ENCODE measurements at places on chromosomes 5 and 9. TPM values are rescaled to one million over a fixed set of nuclear protein-coding genes. Genes with fewer than 3 reads are reported as not detected.

GRCh38 chr5:143057580-143057999, 287.4 kb downstream of the ARHGAP26 start:
- no peak for DNase-seq

DNA sequence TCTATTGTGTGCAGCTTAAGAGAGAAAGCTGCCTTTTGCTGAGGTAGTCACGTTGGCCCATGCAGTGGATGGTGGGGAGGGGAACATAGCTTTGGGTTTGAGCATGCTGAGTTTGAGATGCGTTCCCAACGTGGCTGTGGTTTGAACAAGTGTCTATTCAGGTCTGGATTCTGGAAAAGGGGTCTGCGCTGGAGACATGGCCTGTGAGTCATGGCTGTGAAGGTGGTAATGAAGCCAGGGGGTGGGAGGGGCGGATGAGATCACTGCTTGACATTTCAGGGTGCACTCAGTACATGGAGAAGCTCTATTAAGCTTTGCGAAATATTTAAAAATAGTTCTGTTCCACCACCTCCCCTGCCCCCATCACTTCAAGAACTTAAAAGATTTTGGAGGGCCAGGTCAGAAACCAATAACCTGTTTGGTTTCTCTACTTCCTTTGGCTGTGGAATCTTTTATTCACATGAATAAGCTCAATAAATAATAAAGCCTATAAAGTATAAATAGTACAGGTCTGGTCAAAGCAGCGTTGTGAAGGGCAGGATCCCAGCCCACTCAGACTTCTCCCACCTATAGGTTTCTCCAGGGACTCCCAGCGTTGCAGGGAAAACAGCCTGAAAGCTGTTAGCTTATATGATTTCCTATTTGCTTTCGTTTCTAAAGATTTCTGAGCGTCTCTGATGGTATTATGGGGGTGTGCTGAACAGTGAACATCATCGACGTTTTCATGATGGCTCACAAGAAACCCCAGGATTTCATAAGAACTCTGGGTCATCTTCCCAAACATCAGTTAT, 189.9 kb downstream of the NSG2 start:
- no peak for DNase-seq

Gene SYK
- total RNA-seq: 1.7 TPM

Gene CARTPT
- not detected for total RNA-seq

GRCh38 chr9:88871669-88872068, 119.6 kb upstream of the S1PR3 start:
- no peak for DNase-seq

DNA sequence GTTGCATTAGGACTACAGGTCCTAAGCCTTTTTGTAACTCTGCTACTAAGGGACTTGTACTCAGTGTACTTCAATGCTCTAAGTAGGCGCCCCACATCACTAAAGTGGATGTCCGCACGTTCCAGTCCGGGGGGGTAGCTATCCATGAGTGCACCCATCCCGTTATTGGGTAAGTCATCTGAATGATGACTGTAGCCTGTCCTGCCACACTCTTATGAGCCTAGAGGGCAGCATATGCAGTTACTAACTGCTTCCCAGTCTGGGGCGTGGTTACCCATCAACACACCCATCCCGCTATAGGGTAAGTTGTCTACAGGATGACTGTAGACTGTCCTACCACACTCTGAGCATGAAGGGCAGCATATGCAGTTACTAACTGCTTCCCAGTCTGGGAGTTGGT, 1053.9 kb downstream of the PTPRD start:
- no peak for DNase-seq

DNA sequence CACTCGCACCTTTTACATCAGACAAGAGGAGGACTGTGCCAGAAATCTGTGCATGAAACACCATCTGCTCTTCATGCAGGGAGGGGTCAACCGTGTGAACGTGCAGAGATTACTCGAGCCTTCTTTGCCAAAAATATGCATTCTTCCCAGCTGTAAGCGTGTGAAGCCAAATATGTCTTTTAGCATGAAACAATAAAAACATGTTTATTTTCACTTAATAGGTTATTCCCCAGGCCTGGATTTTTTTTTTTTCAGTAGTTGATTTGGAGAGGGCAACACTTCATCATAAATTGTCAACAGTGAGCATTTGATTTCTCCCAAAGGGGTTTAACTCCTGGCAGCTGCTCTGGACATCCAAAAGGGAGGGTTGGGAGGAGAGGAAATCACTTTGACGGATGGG, 23.8 kb downstream of the PLAC8L1 start:
- DNase-seq: no peak

- DNase-seq: no peak
Measured at GRCh38 chr5:53490747-53491146, 10.3 kb downstream of the FST start.

DNA sequence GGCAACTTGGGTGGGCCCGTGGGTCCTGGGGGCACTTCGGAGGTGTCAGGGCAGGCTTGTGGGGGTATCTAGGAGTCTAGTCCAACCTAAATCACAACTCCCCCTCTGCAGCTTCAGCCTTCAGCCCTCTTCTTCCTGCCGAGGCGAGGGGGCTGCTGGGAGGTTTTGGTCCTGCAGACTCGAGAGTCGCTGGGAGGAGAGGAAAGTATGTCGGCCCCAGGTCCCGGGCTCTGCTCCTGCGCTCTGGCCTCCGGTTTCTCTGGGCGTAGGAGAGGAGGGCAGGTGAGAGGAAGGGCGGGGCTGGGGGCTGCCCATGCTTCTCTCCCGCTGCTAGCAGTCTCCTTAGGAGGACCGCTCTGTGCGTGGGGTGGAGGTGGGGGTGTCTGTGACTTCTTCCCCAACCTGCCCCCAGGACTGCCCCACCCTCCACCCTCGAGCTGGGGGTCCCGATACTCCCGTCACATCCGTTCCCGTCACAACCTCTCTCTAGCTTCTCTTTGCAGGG, 139.8 kb upstream of the COL5A1 start:
- DNase-seq: no peak

DNA sequence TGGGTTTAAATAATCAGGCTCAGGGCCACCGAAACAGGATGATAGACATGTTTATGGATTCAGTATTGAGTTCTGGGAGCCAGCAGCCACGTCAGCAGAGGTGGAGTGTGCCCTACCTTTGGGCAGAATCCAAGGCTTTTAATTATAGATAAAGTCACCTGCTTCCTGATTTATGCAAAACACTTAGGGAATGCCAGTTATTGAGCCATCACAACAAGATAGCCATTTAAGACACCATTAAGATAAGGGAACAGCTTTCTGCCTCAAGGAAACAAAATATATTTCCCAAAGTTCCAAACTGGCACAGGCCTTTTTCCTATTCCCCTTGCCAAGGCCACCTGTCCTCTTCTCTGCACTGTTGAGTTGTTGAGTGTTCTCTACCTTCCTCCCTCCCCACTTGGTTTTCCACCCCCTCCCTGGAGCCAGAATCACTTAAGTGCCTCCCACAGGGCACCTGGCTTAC, 2.4 kb downstream of the CCL28 start:
- DNase-seq: no peak

- no peak for DNase-seq
Measured at GRCh38 chr5:113224605-113225065, 210.2 kb downstream of the TSSK1B start.

DNA sequence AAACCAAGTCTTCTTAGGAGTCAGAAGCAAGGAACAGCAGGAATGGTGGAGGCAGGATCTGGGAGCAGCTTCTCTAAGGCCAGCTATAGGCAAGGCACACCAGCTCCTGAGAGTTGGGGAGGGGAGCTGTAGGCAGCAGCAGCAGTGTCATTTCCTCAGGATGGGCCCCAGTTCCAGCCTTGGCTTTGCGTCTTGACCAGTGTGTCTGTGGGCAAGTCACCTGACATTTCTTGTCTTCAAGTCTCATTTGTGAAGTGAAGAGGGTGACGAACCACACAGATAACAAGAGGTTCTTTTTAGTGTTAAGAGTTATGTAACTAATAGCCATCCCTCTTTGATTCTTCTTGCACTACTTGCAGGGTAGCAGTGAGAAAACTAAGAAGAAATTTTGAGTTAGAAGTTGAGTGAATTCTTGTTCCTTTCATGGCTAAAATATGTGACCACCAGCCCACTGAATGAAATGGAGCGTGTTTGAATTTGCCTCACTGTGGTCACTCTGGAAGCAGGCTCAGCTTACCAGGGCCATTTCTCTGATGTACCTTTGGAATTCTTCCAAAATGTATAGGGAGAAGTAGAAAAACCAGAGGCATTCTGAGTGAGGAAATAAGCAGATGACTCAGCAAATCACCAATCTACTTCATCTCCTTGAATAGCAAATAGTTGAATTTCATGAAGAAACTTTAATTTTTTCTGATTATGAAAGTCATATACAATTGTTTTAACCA, 42.4 kb downstream of the RHOBTB3 start:
- no peak for DNase-seq

Gene NR5A1
- not detected for total RNA-seq

GRCh38 chr9:16044579-16044881, 491.7 kb downstream of the CCDC171 start:
- DNase-seq: no peak

DNA sequence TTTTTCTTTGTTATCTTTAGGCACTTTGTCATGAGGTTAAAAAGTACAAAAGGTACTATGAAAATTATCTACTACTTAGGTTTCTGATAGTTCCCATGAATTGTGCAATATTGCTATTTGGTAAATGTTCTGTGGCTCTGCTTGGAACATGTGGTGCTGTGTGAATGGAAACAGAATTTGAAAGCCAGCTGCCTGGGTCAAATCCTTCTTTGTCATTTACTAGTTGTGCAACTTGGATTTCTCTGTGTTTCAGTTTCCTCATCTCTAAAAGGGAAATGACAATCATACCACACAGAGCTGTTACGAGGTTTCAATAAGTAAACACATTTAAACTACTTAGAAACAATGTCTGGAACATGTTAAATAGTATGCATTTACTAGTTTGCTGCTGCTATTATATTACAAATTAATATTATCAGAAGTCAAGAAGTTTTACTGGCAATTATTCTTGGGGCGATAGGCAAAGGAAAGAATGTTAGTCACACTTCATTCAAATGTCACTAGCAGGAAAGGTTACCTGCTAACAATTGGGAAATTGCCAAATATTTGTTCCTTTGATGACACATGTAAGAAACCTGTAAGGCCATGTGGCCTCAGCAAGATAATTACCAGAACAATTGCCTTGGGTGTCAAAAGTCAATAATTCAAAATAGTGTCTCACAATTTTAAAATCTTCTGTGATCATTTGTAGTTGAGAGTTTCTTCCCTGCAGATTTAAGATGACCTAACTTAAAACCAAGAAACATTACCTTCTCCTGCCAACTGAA, 184.8 kb downstream of the KIAA0825 start:
- DNase-seq: no peak

Gene MARVELD2
- total RNA-seq: 1.1 TPM

Gene LIX1
- total RNA-seq: not detected

Gene PCDHGB3
- total RNA-seq: 8.7 TPM
